T-helper 9 cell (primary cell): ENCODE measurements at places on chromosomes 3 and 15.

DNA sequence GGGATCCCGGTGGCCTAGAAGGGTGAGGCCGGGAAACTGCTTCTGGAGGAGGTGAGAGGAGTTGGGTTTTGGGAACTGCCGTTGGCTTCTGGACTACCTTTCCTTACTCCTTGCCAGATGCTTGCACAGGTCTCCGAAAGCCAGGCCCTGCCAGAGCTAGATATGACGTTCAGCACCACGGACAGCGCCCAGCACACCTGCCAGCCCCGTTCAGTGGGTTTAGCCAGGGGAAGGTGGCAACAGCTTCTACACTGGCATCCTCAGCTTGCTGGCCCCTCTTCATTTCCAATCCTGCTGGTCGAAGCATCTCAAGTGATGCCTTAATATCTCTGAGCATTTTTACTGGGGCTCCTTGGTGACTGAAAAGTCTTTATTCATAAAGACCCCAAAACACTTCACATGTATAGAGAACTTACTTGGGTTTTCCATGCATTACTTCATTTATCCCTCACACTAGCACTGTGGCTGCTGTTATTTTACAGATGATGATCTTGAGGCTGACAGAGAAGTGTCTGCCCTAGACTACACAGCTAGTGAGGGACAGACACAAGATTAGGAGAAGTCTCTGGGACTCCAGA lies 21.9 kb downstream of the HCN4 start:
- peak; percentile 62 for DNase-seq

DNA sequence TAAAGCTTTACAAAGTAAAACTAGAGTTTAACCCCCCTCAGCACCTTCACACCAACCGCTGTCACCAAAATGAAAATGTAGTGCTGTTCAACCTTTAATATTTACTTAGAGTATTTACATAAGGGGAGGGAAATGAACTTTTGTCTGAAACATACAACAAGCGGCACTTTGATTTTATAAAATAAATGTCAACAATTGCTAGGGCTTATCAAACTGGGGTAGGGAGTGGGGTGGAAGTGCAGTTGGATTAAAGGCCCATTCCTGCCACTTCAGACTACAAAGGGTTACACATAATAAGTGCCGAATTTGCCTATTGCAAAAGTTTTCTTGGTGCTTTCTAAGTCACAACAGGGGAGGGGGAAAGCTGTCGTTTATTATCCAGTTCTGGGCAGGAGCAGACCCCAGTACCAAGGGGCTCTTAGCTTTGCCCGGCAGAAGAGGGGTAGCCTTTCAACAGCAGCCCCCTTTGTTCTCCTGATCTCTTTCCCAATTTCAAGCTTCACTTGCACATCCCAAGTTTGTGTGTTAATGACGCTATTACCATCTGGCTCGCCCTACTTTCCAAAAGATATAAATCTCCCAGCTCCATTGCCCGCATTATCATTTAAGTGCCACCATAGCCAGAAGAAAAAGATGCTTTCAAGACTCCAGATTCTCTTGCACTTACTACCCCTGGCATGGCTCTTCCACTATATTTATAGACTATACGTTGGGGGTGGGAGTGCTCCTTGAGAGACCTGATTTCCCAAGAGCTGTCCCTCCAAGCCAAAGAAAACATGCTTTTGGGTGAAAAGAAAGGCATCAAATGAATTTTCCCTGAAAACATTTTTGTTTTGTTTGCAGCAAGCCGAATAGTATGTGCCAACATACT lies 17.0 kb downstream of the SOX2 start:
- DNase-seq = no peak

GRCh38 chr15:27985099-27985498 lies 114.0 kb downstream of the OCA2 start:
- no peak for DNase-seq

DNA sequence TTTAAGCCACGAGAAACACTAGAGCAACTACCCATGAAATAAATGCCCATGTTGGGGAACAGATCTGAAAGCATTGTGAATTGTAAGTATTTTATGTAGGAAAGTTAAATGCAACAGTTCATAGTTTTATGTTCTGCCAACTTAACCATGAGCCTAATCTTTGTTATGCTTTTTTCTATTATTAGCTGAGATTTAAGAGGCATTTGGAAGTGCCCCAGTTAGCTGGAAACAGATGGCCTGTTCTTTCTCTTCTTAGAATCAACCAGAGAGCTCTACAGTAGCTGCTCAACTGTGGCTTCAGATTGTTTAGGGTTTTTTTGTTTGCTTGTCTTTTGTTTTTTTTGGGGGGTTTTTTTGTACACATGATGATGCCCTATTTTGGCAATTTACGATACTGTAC lies 284.4 kb downstream of the KCNH8 start:
- DNase-seq = no peak

DNA sequence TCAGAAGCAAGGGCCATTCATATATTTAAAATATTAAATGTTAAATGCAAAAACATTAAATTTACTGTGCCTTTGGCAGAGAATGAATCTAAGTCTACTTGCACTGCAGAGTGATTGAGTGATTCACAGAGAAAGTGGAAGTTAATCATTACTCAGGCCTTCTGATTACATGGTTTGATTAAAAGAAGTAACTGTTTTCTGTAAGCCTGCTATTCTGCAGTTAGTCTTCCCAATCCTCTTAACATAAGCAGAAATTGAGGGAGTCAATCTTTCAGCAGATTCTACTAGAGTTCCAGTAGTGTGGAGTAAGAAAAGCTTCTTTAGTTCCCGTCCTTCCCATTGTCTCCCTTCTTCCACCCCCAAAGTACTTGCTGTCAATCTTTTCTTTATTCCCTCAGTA lies 1.5 kb downstream of the NLGN1 start:
- no peak for DNase-seq

DNA sequence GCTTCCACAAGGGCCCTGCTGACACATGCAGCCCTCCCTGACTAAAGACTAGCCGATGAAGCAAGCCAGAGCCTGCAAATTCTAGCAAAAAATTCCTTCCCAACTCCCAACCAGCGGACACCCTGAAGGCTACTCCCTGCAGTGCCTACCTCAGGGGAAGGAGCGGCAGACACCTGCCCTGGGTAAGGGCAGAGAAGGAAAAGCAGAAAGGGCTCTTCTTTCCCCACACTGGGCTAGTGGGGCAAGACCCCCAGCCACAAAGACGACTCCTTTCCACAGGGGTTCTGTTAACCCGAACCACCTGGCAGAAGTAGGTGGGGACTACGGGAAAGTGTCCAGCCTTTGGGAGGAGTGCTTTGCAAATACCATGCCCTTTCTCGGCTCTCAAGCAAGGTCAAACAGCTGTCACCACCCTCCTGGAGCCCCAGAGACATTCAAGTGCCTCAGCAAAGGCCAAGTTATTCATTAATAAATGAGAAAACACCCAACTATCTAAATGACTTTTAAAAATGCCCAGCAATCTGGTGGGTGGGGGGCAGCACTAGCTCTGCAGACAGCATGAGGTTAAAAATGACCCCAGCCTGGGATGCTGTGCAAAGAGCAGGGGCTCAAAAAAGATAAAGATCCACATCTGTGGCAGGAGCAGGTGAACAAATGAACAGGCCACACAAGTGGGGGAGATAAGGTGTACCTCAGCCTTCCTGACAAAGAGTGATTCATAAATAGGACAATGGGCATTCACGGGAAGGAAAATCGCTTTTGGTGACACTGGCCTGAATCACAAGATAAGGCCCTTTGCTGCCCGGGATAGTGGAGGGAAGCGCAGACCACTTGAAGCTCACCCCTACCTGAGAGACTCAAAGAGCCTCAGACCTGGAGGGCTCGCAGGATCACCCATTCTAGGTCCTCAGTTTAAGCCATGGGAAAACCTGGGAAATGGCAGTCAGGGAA lies 33.0 kb downstream of the CCDC12 start:
- no peak for DNase-seq

GRCh38 chr3:131174752-131175151 lies 148.1 kb downstream of the NEK11 start:
- DNase-seq = no peak

DNA sequence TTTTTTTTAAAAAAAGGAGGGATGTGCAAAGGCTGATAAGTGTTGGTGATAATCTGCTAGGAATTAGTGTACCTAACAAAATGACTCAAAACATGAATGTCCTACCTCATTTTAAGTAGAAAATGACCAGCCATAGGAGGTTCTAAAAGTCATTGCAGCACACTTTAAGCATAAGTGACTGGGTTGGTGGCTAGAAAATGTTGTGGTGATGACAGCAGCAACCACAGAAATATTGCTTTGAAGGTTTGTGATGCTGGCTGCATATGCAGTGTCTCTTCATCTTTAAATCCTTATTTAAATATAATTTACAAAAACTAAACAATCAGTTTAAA lies 55.2 kb downstream of the CMSS1 start:
- no peak for DNase-seq

DNA sequence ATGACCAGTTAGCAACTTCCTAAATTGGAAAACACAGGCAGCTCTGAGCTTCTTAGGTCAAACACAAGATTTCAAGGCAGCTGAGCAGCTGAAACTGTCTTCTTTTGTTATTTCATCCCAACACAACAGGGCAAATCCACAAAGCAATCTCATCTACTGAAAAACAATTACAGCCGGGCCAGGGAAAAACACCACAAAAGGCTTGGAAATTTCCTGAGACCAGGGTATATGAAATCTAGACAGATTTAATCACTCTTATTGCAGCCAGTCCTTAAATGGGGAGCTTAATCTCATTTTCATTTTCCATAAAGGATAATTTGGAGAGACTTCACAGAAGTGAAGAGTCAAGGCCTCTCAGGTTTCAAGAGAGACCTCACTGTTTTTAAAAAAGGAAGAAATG lies 181.8 kb downstream of the SSR3 start:
- DNase-seq = no peak

- DNase-seq = peak; percentile 33
Observed at GRCh38 chr15:56042982-56043980, 49.9 kb upstream of the NEDD4 start.

DNA sequence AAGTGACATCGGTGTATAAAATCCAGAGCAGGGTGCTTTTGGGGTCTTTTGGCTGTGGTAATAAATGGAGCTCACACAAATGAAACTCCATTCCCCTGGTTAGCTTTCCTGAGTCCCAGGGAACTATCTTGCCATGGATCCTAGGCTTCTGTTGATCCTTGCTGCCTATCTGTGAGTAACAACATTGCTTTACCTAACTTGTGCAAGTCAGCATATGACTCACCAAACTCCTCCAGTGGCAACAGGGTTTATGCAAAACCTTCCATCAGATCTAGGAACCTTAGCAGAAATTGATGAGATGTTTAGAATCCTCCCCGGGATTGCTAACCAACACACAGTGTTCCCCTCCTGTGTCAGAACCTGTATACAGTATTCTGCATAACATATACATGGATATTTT lies 105.4 kb downstream of the SCAPER start:
- no peak for DNase-seq

- DNase-seq = peak; percentile 41
Observed at GRCh38 chr3:40476478-40477470, at the start of gene ZNF619. Gene ZNF619 (plus strand): TSS chr3:40477122. CDS start chr3:40477980, 858 bp downstream.

- no peak for DNase-seq
Observed at GRCh38 chr15:74123131-74123429, 7.3 kb upstream of the ISLR2 start.

DNA sequence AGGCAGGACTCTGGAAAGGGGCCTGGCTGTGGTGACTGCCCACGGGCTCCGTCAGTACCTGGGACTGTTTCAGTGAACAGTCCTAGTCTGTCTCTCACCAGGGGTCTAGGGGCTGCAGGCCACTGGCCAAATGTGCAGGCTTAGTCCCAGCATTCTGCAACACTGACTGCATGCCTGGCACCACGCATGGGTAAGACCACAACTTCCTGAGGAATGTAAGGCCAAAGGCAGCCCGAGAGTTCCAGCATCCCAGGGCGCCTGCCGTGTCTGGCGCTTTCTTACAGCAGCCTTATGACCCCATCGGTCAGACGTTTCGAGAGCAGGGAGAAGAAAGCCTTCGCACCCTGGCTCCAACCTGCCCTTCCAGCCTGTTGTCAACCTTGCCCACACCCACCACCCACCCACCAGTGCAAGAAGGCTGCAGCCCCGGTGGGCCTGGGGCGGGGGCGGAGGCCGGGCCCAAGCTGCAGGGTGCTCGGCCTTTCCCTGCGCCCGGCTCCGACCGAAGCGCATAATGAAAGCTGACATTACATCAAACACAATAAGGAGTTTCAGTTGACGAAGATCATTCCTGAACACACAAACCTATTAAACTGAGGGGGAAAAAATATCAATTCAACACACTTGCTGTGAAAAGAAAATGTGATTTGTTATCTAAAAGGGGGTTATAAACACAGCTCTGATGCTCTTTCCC lies 29.5 kb upstream of the TMEM115 start:
- DNase-seq = no peak

GRCh38 chr15:36798366-36798765 lies 218.9 kb downstream of the CDIN1 start:
- no peak for DNase-seq

DNA sequence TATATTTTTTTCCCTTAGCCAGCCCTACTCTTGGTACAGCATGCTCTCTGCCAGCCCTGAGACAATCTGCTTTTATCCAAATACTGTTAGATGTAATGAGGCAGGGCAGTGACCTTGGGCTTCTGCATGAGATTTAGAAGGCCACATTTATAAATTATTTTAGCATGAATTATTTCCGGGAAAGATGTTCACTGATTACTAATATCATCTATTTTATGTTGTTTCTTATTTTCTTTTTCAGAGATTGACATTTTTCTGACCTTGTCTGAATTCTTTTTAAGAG lies 23.1 kb downstream of the CRTC3 start:
- no peak for DNase-seq

- DNase-seq = no peak
Observed at GRCh38 chr15:78225783-78226541, 8.4 kb downstream of the ACSBG1 start.

GRCh38 chr15:35311615-35312014 lies 226.5 kb upstream of the NANOGP8 start:
- DNase-seq = no peak

- DNase-seq = no peak
Observed at GRCh38 chr15:75008629-75009326, 13.4 kb downstream of the SCAMP5 start.

- DNase-seq = no peak
Observed at GRCh38 chr3:56366641-56367162, 101.6 kb downstream of the ERC2 start.

DNA sequence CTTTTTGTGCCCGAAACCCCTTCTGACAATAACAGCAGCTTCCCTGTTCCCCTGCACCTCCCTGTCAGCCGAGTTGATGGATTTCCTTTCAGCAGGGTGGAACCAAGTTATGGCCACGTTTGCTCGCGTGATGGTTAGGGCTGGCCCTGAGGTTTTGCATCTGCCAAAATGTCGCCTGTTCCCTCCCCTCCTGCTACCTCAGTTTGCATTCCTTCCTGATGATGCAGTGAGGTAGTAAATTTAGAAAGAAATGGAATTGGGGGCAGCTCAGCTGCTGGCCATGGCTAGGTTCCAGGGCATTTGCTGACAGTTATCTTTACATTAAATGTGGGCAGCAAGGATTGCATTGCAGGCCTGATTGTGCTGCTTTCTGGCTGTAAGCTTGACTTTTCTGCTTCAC lies 13.2 kb downstream of the LIMD1 start:
- DNase-seq = no peak

GRCh38 chr15:48352474-48353072 lies 21.3 kb downstream of the DUT start:
- DNase-seq = peak; percentile 12
